ENCODE measurements at places on chromosomes 11 and 22. TPM values are rescaled to one million over a fixed set of nuclear protein-coding genes. Genes with fewer than 3 reads are reported as not detected.

GRCh38 chr11:73235236-73235786 lies 17.2 kb downstream of the P2RY2 start:
- no peak for DNase-seq

GRCh38 chr11:68956142-68956541 lies 24.6 kb downstream of the MRGPRD start:
- no peak for DNase-seq

DNA sequence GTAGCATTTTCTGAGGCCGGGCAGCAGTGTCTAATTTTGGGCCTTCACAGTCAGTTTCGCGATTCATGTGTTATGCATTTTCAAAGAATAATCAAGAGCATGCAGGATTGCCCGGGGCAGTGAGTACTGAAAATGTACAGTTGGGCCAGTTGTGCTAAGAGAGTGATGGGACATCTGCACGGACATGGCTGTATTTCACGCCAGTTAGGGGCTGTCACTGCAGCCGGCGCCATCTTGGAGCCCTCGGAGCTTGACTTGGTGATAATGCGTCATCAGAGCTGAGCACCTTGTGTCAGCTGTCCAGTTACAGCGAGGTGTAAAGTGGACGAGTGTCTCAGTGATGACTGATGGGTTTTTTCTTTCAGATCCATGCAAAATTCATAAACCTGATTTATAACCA lies 188.9 kb downstream of the TBC1D22A start:
- DNase-seq = no peak

- no peak for DNase-seq
These were observed 25.1 kb downstream of the ELFN2 start for GRCh38 chr22:37402184-37402506.

DNA sequence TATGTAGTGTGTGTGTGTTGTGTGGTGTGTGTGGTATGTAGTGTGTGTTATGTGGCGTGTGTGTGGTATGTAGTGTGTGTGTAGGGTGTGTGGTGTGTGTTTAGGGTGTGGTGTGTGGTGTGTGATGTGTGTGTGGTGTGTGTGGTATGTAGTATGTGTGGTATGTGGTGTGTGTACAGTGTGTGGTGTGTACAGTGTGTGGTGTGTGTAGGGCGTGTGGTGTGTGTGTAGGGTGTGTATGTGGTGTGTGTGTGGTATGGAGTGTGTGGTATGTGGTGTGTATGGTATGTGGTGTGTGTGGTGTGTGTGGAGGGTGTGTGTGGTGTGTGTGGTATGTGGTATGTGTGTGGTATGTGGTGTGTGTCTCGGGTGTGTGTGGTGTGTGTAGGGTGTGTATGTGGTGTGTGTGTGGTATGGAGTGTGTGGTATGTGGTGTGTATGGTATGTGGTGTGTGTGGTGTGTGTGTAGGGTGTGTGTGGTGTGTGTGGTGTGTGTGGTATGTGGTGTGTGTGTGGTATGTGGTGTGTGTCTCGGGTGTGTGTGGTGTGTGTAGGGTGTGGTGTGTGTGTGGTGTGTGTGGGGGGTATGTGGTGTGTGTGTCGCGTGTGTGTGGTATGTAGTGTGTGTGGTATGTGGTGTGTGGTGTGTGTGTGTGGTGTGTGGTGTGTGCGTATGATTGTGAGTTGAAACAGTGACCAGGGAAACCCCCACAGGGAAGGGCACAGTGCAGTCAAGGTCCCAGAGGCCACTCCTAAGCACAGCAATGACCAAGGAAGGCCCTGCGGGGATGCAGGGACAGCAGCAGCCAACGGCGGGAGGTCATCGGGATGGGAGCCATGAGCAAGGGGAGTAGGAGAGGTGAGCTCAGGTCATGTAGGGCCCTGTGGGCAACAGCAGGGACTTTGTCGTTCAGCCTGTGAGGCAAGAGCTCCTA lies 2.9 kb upstream of the PPP6R2 start:
- DNase-seq = no peak

GRCh38 chr11:129443276-129443675 lies 67.6 kb downstream of the BARX2 start:
- no peak for DNase-seq

GRCh38 chr11:43979571-43980219 lies 37.3 kb downstream of the C11orf96 start:
- DNase-seq = no peak

GRCh38 chr11:2521081-2521732 lies 76.4 kb downstream of the KCNQ1 start:
- DNase-seq = no peak

- DNase-seq = no peak
These were observed 32.0 kb downstream of the RBFOX2 start for GRCh38 chr22:35996596-35996995.

DNA sequence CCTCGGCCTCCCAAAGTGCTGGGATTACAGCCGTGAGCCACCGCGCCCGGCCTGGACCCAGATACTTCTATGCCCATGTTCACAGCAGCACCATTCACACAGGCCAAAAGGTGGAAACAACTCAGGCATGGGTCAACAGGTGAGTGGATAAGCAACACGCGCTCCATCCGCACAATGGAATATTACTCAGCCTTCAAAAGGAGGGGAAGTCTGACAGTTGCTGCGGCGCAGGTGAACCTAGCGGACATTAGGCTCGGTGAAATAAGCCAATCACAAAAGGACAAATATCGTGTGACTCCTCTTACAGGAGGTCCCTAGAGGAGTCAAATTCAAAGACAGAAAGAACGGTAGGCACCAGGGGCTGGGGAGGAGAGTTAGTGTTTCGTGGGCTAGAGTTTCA lies 47.0 kb downstream of the TRMU start:
- DNase-seq = no peak

DNA sequence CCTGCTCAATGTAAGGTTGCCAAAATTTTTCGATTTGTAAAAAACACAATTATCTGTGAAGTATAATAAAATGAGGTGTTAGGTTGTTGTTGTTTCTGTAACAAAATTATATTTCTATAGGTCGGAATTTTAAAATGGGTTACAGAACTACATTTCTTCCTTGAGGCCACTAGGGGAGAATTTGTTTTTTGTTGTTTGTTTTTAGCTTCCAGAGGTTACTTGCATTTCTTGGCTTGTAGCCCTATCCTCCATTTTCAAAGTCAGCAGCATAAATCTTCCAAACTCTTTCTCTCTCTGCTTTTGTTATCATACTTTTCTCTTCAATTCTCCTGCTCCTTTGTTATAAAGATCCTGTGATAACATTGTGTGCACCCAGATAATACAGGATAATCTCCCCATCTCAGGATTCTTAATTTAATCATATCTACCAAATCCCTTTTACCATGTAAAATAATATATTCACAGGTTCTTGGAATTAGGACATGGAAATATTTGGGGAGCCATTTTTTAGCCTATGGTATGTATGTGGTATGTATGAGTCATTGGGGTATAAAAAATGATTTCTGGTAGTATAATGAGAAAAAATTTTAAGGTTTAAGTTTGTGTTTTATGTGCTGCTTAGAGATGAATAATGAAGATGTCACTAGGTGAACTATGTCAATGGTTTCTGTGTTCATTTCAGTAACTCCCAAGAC lies 9.4 kb upstream of the PATL1 start:
- DNase-seq = no peak

GRCh38 chr11:35523331-35523768 lies 2.1 kb downstream of the PAMR1 start:
- DNase-seq = no peak

GRCh38 chr22:23112472-23113012 lies 29.2 kb downstream of the RSPH14 start:
- no peak for DNase-seq

- DNase-seq = no peak
These were observed 5.7 kb downstream of the ZP1 start for GRCh38 chr11:60872961-60873524.

Gene MMP27
- total RNA-seq = not detected

Gene KCNQ1OT1
- 2.3 TPM for total RNA-seq

Gene P2RY2
- total RNA-seq = 5.7 TPM

Gene OVOL1
- not detected for total RNA-seq

Gene OR51V1
- total RNA-seq = not detected

Gene MYRF
- total RNA-seq = not detected

Gene ALKBH3
- total RNA-seq = 65.5 TPM
